Mammary epithelial cell (primary cell): ENCODE measurements at places on chromosomes 12 and 14.

GRCh38 chr14:68499451-68499850 is 293.4 kb downstream of the ZFP36L1 start:
- DNase-seq = no peak

GRCh38 chr14:37606678-37607077 is 11.2 kb downstream of the TTC6 start:
- DNase-seq = no peak

DNA sequence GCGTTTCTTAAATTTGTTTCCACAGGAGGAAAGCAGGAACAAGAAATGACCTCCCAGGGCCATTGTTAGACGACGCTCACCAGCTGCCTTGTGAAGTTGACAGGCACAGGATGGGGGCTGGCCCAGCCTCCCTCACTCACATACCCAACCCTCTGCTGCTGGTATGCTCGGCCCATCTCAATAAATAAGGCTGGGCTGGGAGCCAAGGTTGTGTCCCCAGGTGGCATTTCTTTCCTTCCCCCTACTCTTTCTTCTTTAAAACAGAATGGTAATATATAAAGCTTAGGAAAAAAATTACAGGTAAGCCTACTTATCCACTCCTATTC is 93.0 kb downstream of the ACTN1 start:
- no peak for DNase-seq

GRCh38 chr12:53871367-53871766 is 67.3 kb upstream of the HOXC13 start:
- DNase-seq = peak; percentile 49

- DNase-seq = no peak
Observed at GRCh38 chr12:104887452-104887851, 70.6 kb downstream of the SLC41A2 start.

- peak; percentile 40 for DNase-seq
Observed at GRCh38 chr12:88361493-88361892, 218.8 kb downstream of the KITLG start.

DNA sequence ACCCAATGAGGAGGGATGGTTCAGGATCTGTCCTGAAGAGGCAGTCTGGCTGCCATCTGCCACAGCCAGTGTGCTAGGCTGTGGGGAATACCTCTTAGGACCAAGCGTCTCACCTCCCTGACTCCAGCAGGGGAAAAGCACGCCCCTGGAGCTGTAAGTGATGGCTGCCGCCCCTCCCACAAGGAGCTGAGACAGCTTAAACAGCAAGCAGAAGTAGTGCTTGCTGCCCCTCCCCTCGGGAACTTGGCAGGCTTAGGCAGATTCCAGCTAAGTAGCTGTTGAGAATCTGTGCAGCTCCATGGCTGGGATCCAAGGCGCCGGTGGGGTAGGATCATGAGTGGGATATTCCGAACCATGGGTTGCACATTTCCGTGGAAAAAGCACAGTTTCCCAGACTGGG is 360.4 kb upstream of the MDGA2 start:
- DNase-seq = no peak

GRCh38 chr12:108386709-108387360 is 47.7 kb upstream of the CMKLR1 start:
- DNase-seq = no peak

DNA sequence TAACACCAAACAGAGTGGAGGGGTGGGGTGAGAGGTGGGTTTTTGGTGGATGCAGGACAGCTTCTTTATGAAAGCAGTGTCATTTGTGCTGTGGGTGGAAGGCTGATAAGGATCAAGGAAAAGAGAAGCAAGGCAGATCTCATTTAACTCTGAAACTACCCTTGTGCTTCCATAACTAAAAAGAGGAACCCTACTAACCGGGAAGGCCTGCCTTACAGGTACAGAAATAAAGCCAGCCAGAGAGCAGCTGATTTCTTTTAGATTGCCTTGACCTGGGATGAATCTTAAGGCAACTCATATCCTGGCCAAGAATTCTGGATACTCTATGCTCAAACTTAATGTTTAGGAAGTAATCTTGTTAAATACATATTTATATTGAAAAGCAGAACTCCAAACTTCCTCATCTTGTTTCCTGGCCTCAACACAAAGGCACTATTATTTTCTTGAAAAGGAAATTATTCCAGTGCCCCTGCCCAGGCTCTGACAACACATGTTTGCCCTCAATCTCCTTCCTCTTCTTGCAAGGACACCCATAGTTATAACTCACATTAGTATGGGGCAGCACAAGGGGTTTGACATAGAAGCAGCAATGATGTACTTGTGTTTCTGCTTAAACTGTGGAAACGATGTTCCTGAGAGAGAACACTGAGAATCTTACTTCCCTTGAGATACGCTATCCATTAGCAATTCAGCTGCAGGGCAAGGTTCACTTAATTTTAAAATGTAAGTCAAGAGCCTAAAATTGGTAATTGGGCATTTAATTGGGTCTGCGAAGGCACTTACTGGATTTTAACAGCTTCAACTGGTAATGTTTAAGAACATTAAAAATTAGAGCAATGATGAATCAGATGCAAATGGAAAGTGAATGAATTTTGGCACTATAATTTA is 173.7 kb downstream of the STXBP6 start:
- DNase-seq = no peak

DNA sequence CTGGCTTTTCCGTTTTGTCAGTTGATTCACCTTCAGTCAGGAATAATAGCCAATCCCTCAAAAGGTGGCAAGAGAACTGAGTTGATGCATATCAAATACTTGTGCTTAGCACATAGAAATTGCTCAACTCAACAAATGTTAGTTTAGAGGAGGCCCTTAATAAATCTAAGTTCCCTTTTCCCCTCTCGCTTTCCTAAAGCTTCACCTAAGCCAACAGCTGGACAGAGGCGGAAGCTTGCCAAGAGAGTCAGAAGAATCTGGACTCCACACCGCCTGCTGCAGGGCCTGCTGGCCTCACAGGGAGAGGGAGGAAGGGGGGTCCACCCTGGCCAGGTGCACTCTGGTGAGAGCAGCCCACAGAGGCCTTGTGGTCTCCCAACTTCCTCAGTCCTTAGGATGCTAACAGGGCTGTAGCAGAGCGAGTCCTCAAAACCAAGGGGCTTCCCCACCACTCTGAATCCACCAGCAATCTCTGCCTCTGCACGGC is 213.1 kb downstream of the CHST11 start:
- no peak for DNase-seq

GRCh38 chr12:3365463-3366411 is 125.3 kb upstream of the PRMT8 start:
- peak; percentile 53 for DNase-seq

GRCh38 chr14:95191445-95192199 is 34.3 kb upstream of the DICER1 start:
- DNase-seq = no peak

DNA sequence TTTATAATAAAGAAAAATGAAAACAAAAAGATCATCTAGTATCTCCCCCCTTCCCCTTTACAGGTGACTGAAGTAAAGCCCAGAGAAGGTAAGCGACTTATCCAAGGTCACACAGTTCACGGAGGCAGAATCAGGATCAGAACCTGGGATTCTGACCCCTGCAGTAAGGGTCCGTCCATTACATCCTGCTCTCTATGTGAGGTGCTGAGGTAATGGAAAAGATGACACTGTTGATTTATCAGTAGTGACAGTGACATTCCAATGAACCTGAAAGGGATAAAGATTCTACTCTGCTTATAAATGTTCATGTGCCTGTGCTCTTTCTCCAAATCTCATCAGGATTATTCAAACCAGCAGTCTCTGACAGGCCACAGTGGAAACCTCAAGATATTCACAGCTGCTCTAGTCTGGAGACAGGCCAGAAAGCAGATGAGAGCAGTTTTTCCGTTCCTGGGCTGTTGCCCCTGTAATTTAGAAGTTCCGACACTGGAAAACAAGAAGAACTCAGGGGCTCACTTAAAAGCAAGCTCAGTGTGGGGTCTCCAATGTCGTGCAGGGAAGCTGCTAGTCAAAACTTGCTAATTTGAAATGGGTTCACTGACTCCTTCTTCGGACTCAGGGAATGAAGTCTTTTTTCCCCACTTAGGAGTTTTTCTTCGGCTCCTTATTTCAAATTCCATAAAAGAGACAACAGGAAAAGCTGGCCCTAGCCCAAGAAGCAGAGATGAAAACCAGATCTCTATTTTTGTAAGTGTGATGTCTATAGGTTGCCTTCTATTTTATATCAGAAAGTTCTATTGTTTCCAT is 131.8 kb upstream of the EEA1 start:
- no peak for DNase-seq

DNA sequence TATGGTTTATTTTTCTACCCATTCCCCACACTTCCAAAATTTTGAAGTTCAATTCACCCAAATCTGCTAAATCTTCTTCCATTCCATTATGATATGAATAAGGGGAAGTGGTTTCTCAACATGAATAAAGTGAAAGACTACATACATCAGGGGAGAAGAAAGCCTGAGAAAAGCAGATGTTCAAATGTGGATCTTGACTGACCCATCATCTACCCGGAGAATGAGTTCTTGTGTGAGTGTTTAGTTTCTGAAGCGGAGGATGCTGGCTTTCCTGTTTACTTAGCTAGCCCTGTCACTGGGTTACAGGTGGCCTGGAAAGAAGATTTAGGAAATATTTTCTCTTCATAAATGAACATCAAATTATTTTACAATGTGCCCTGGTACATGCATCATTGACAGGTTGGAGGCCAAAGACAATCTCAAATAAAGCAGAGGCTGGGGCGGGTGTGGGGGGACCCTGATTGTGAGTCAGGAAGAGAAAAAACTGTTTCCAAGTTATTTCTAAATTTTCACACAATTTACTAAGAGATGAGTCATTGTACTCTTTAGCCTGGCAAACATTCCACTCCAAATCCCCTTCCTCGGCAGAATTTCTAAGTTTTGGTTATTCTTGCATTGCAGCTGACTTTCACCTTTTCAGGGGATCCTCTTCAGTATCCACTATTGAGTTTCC is 135.6 kb downstream of the SLC25A21 start:
- DNase-seq = no peak

DNA sequence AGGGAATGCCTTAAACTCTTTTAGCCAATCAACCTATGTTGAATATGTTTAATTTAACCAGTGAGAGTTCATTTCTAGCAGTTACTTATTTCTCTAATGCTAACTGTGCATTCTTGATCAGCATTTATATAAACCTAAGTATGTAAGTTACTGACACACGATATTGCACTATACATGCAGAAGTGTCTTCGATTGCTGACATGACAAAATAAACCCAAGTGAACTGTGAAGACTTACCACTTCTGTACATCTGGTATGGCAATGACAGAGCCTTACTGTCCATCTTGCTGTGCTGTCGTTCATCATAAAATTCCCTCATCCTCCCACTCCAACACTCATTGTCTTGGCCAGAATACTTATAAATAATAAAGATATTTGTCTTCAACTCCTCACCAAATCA is 131.8 kb downstream of the TSHR start:
- DNase-seq = no peak

DNA sequence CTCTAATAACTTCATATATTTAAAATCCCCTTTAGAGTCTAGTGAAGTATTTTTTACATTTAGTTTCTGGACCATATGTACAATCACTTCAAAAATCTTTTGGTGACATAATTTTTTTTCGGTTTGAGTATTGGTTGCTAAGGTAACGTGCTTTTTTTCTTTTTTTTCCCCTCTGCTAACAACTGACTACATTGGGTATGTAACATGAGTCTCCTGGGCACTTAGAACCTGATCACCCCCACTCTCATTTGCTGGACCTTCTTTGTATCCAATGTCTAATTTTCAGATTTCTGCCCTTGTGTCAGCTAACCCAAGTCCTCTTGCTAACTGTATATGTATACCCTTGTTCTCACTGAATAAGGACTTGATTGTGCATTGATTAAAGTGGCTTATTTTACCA is 592.9 kb upstream of the FLRT2 start:
- DNase-seq = no peak

DNA sequence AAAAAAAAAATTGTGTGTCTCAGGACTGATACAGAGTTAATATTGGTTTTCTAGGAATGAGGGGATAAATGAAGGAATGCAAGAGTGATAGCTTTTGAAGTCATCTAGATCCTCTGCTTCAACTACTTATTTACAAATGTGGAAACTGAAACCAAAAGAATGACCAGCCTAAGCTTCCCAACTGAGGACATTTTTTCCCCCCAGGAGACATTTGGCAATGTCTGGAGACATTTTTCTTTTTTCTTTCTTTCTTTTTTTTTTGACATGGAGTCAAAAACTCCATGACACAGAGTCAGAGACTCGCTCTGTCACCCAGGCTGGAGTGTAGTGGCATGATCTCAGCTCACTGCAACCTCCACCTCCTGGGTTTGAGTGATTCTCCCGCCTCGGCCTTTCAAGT is 15.3 kb downstream of the DLK1 start:
- DNase-seq = no peak

DNA sequence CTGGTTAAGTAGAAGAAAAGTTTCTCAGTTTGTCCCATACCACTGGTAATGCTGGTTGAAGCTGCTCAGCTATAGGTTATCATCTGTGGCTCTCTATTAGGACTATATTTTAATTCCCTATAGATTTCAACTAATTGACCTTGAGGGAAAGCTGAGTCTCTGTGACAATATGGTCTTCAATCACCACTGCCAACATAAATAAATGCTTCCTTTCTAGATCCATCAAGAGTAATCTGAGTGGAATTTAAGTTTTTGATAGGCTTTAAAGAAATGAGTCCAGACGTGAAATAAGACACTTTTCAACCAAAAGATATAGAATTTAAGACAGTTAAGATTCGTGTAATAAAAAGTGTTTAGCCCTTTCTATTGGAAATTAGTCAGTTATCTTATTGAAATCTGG is 63.5 kb upstream of the MYF6 start:
- DNase-seq = no peak

DNA sequence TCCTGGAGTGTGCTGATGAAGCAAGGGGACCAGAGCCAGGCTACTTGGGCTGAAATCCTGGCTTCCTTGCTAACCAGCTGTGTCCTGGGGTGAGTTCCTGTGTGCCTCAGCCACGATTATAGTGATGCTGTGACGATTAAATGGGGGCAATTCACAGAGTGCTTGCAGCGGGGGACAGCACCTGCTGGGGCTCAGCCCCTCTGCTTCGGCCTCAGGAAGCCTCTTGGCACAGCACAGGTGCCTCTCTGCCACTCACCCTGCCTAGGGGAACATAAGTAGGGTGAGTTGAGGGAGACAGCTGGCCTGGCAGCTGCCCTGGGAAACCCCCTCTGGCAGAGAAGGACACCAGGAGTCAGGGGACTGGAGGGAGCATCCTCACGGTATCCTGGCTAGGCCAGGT is 9.4 kb downstream of the KRT80 start:
- DNase-seq = no peak

DNA sequence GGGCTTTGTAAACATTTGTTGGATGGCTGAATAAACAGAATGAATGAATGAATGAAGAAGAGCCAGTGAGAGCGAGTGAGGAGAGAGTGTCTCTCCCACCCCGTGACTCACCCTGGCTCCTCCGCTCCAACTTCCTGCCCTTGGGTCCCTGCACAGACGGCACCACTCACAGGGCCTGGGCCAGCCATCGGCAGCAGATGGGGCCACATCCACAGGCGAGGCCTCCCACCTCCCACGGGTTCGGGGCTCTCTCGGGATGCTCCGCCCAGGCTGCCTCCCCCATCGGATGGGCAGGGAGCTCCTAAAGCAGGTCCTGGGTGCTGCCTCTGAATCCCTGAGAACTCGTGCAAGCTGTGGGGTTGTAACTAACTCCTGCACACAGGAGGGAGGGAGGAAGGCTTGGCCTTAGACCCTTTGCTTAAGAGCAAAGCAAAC is 41.3 kb downstream of the CCNK start:
- no peak for DNase-seq
